ENCODE measurements at places on chromosomes 11 and 22. TPM values are rescaled to one million over a fixed set of nuclear protein-coding genes. Genes with fewer than 3 reads are reported as not detected.

DNA sequence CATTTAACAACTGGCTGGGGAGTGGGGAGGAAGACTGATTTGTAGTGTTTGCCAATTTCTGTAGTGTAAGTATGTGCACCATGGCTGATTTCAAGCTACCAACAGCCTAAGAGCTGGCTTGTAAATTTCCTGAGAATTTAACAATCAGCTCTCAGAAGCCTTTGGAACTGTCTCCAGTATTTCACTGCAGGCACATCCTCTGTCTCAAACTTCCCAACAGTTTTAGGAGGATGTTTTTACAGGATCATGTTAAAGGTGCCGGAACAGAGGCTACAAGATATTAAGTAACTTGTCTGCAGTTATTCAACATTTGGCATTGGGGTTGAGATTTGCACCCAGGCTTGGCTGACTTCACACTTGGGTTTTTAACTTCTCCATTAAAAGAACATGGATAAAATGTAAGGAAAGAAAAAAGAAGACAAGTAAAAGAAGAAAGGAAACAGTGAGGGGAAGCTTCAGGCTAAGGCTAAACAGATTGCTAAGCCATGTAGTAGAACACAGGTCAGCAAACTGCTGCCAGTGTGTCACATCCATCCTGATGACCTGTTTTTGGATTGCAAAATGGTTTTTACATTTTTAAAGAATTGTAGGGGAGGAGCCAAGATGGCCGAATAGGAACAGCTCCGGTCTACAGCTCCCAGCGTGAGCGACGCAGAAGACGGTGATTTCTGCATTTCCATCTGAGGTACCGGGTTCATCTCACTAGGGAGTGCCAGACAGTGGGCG, 204.8 kb upstream of the SESN3 start:
- H3K27ac ChIP-seq = no peak overlapping the region
- no peak overlapping the region for H3K4me3 ChIP-seq
- DNase-seq = no peak
- no peaks in the 10 kb centered on the region for H3K36me3 ChIP-seq
- no peaks in the 10 kb centered on the region for H3K4me1 ChIP-seq
- no peaks in the 10 kb centered on the region for H3K27me3 ChIP-seq

GRCh38 chr11:68827733-68828132, 14.0 kb downstream of the CPT1A start:
- H3K4me1 ChIP-seq = peaks cover 70% of the 10 kb centered on the region
- H3K4me3 ChIP-seq = no peak overlapping the region
- H3K27ac ChIP-seq = peak overlapping the region; percentile 61
- H3K36me3 ChIP-seq = peaks cover 21% of the 10 kb centered on the region

DNA sequence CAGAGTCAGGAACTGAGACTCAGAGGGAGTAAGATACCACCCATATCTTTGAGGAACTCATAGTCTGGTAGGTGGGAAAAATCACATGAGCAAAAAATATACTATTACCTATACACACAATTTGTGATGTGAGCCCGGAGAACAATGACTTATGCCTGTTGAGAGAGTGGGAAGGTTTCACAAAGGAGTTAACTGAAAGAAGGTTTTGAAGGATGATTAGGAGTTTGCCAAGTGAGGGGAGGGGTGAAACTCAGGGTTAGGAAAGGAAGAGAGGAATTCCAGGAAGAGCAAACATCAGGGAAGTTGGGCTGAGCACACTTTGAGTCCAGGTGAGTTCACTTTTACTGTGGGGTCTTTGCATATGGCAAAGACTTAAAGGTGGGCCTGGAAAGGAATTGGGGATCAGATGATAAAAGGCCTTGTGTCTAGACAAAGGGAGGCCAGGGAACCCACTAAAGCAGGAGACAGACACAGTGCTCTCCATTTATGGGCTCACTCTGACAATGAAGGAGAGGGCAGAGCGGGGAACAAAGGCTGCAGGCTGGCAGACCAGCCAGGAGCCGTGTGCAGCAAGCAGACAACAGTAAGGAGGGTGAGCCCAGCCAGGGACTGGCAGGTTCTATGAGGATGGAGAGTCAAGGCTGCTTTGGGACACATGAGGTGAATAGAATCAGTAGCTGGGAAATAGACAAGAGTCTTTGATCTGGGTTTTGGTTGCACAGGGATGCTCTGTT, 33.1 kb downstream of the TSPAN18 start:
- no peak overlapping the region for H3K4me3 ChIP-seq
- no peaks in the 10 kb centered on the region for H3K27me3 ChIP-seq
- DNase-seq = no peak
- H3K36me3 ChIP-seq = no peaks in the 10 kb centered on the region

DNA sequence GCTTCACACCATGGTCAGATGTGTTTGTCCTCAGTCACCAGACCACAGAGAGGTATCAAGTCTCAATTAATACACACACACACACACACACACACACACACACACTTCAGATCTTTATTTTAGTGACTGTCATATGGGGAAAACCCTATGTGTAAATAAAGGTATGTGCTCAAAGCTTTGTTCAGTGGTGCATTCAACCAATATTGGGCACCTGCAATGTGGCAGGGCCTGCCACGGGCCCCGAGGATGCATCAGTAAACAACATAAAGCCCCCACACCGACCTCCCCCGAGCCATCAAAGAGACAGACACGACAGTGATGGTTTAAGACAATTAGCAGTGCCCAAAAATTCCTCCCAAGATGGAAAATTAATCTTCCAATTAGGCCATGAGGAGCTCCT, 51.6 kb downstream of the SHANK2 start:
- H3K27ac ChIP-seq = no peak overlapping the region
- H3K27me3 ChIP-seq = no peaks in the 10 kb centered on the region
- H3K4me1 ChIP-seq = peaks cover 2% of the 10 kb centered on the region
- no peaks in the 10 kb centered on the region for H3K36me3 ChIP-seq
- DNase-seq = no peak

DNA sequence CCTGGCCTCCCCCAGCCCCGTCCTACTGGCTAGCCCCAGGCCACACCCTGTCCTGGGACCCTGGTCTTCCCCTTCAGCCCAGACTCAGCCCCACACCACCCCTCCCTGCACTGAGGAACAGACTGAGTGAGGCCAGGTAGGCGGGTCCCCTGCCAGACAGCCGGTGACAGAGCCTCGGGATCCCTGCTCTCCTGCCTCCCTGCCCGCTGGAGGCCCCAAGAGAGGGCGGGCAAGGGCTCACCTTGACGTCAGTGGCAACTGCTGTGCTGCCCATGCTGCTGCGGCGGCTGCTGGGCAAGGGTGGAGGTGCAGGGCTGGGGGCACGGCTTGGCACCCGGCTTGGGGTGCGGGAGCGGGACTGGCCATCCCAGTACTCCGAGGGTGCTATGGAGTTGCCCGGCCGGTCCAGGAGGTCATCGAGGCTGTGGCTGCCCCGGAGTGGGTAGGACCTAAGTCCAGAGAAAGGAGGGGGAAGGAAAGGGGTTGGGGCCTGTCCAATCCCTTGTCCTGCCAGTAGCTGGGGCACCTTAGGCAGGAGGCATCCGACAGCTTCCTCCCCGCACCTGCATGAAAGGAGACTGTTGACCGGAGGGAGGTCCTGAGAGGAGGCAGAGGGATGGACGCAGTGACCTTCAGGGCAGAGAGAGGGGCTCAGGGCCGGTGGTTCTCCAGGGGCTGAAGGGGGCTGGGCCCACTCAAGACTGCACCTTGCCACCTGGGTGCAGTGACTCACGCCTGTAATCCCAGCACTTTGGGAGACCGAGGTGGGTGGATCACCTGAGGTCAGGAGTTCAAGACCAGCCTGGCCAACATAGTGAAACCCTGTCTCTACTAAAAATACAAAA, 2.2 kb upstream of the SLC16A8 start:
- H3K27ac ChIP-seq = no peak overlapping the region
- H3K36me3 ChIP-seq = no peaks in the 10 kb centered on the region
- peaks cover 30% of the 10 kb centered on the region for H3K4me1 ChIP-seq
- no peak overlapping the region for H3K4me3 ChIP-seq

DNA sequence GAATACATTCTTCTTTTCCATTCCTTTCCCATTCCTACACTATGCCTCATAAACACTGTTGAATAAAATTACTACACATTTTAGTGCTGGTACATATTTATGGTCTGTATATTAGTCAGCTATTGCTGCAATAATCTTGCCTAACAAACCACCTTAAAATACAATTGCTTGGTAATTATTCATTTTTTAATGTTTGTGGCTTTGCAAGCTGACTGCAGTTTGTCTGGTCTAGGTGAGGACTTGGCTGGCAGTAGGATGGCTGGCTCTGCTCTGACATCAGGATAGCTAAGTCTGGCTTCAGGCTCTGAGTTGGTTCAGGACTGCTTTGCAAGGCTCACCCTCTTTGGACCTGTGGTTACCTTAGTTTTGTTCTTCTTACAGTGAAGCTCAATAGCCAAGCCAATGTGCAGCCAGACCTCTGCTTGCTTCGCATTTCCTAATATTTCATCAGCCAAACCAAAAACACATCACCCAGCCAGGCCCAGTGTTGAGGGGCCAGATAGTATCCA, 913.4 kb upstream of the RAG2 start:
- no peaks in the 10 kb centered on the region for H3K27me3 ChIP-seq
- H3K36me3 ChIP-seq = no peaks in the 10 kb centered on the region
- no peak for DNase-seq
- H3K4me3 ChIP-seq = no peak overlapping the region

- DNase-seq = peak; percentile 52
- no peaks in the 10 kb centered on the region for H3K27me3 ChIP-seq
- H3K4me1 ChIP-seq = peaks cover 49% of the 10 kb centered on the region
- H3K4me3 ChIP-seq = peak overlapping the region; percentile 90
- peak overlapping the region; percentile 87 for H3K27ac ChIP-seq
Measured at GRCh38 chr11:27470826-27471588, 1.6 kb downstream of the LGR4 start.

DNA sequence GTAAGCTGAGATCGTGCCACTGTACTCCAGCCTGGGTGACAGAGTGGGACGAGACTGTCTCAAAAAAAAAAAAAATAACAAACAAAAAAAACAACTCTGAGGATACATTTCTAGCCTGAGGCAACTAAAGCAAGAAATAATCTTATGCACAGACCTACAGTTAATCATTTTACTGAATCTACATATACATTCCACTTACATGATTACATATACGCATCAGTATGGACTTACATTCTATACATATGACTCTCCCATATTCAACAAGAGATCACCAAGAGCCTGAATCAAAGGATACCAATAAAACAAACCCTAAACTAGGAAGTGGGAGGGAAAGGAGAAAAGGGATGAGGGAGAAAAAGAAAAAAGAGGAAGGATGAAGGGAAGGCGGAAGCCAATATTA, 1.1 kb downstream of the ALG8 start:
- peaks cover 13% of the 10 kb centered on the region for H3K36me3 ChIP-seq
- H3K4me3 ChIP-seq = no peak overlapping the region
- peaks cover 29% of the 10 kb centered on the region for H3K4me1 ChIP-seq
- no peak overlapping the region for H3K27ac ChIP-seq
- no peaks in the 10 kb centered on the region for H3K27me3 ChIP-seq

DNA sequence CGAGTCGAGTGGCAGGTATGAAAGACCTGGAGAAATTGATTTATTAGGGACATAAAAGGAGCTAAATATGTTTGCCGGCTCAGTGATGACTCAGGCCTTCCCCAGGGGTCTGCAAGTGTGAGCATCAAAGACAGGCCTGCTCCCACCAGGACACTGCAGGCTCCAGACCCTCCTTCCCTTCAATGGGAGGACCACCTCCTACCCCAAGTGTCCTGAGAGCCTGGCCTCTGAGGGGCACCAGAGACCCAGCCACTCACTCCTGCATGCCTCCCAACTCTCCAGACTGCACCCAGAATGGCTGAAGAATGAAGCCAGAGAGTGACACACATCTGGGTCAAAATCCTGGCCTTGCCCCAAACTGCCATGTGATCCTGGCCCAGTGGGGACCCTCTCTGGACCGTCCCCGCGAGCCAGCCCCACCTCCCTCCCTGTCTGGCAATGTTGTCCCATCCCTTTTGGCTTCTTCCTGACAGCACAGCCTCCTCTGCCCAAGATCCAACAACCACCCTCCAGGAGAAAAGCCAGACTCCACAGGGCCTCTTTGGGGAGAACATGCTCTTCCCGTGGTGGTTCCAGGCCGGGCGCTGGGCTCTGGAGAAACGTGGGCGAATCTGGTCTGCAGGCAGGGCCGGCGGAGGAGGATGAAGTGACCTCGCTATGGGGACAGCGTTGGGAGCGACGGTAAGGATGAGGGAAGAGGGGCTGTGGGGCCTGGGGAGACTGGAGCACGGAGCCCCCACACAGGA, 36.2 kb downstream of the CYTH4 start:
- no peaks in the 10 kb centered on the region for H3K36me3 ChIP-seq
- H3K4me3 ChIP-seq = no peak overlapping the region
- no peak overlapping the region for H3K27ac ChIP-seq
- no peak for DNase-seq
- H3K4me1 ChIP-seq = peaks cover 3% of the 10 kb centered on the region

GRCh38 chr22:35159343-35159742, 93.4 kb downstream of the ISX start:
- H3K4me1 ChIP-seq = no peaks in the 10 kb centered on the region
- no peak overlapping the region for H3K4me3 ChIP-seq
- DNase-seq = no peak
- no peak overlapping the region for H3K27ac ChIP-seq

DNA sequence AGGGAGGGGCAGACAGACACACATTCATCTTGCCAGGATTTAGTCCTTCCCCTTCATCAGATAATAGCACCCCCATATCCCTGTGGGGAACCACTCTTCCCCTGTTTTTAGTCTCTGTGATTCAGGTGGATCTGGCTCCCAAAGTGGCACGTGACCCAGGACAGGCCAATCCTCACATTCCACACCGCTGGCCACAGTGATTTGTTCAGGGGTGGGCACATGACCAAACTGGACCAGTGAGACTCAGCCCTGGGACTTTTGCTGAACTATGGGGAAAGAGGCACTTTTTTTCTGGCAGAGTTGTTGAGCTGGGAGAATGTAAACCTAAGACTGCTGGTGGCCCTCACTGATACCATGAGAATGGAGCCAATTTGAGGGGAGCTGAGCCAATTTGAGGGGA, 19.1 kb upstream of the KCNJ11 start:
- H3K27me3 ChIP-seq = no peaks in the 10 kb centered on the region
- H3K36me3 ChIP-seq = no peaks in the 10 kb centered on the region
- DNase-seq = no peak
- no peak overlapping the region for H3K4me3 ChIP-seq
- peaks cover 49% of the 10 kb centered on the region for H3K4me1 ChIP-seq
- peak overlapping the region; percentile 0 for H3K27ac ChIP-seq

GRCh38 chr11:114315749-114316368, 19.7 kb downstream of the NNMT start:
- peak overlapping the region; percentile 22 for H3K27ac ChIP-seq
- H3K4me3 ChIP-seq = no peak overlapping the region
- DNase-seq = peak; percentile 60
- H3K36me3 ChIP-seq = peaks cover 27% of the 10 kb centered on the region
- H3K4me1 ChIP-seq = peaks cover 13% of the 10 kb centered on the region

MMP7 gene
- total RNA-seq = not detected

TRIM49D2 gene
- not detected for total RNA-seq

SAA1 gene
- not detected for total RNA-seq

TMPRSS5 gene
- total RNA-seq = not detected

Data from stomach (tissue), 19 donors.